ENCODE measurements at places on chromosomes 6 and 20. TPM values are rescaled to one million over a fixed set of nuclear protein-coding genes. Genes with fewer than 3 reads are reported as not detected.
A peak's percentile ranks its signal among the peaks of the same experiment; 100 is the strongest.

DNA sequence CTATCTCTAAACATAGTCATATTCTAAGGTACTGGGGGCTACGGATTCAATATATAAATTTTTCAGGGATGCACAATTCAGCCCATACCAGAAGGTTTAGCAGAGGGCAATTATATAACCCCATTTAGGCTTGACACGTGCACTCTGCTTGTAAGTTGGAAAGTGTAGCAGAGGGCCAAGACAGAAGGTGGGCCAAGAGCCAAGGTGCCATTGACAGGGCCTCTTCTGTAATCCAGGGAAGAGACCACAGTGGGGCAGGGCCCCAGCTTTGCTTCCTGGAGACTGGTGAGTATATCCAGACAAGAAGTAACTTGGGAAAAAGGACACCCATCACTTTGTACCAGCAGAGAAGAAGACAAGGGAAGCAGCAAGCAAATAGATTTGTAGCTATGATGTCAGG is 672.4 kb upstream of the MARCKS start:
- no peaks in the 10 kb centered on the region for H3K36me3 ChIP-seq
- H3K4me3 ChIP-seq = no peak overlapping the region
- H3K4me1 ChIP-seq = no peaks in the 10 kb centered on the region
- DNase-seq = no peak
- H3K27ac ChIP-seq = no peak overlapping the region
- no peaks in the 10 kb centered on the region for H3K27me3 ChIP-seq

GRCh38 chr6:33620856-33621710 is at the start of gene ITPR3:
TSS of gene ITPR3 (plus strand) at chr6:33621322. CDS start at chr6:33621603, 281 bp downstream.
- peak within 1 kb of the TSS; percentile 89 for H3K27ac ChIP-seq
- H3K36me3 ChIP-seq = no peaks in the 10 kb centered on the region
- no peaks in the 10 kb centered on the region for H3K27me3 ChIP-seq
- H3K4me3 ChIP-seq = peak within 1 kb of the TSS; percentile 90
- DNase-seq = peak; percentile 69

DNA sequence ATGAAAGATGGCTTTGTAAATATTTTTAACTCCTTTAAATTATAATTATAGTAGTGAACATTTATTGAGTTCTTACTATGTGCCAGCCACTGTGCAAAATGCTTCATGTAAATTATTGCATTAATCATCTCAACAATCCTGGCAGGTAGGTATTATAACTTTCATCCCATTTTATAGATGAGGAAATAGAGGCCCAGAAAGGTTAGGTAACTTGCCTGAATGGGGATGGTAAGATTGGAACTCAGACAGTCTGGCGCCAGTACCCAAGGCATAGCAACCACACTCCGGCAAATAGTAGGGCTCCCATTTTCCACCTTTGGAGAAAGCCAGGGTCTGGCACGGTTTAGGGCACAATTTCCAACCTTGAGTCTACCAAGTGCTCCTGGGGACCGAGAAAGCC is 129.8 kb downstream of the VEGFA start:
- DNase-seq = no peak
- no peaks in the 10 kb centered on the region for H3K4me1 ChIP-seq
- no peaks in the 10 kb centered on the region for H3K27me3 ChIP-seq
- H3K4me3 ChIP-seq = no peak overlapping the region

- no peak overlapping the region for H3K4me3 ChIP-seq
- peaks cover 7% of the 10 kb centered on the region for H3K27me3 ChIP-seq
- H3K27ac ChIP-seq = no peak overlapping the region
Measured at GRCh38 chr6:44559486-44560270, 172.2 kb downstream of the CDC5L start.

DNA sequence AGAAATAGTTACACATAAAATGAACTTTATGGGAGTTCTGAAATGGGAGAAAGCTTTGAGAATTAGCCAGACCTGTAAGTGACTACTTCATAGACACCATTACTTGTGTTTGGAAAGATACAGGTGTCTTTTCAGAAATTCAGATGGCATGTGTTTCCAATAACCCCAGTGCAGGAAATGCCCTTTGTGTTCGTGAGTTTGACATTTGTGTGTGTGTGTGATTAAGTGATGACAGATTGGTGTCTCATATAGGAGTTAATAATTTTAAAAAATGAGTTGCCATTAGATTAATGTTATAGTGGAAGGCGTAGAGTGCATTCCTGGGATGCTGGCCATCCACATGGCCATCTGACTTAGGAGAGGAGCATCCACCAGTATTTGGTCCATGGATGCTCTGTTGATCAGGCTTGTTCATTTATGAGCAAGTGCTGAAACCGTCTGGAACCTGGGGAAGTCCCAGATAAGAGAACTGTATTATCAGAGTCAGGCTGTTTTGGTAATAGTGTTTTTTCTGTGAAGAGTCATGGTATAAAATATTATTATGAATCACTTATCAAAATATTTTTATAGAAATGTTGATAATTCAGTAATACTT is 3.1 kb downstream of the STK4 start:
- H3K36me3 ChIP-seq = peaks cover 19% of the 10 kb centered on the region
- no peak for DNase-seq
- H3K27me3 ChIP-seq = no peaks in the 10 kb centered on the region
- peaks cover 37% of the 10 kb centered on the region for H3K4me1 ChIP-seq

FILIP1 gene
- not detected for total RNA-seq

DNA sequence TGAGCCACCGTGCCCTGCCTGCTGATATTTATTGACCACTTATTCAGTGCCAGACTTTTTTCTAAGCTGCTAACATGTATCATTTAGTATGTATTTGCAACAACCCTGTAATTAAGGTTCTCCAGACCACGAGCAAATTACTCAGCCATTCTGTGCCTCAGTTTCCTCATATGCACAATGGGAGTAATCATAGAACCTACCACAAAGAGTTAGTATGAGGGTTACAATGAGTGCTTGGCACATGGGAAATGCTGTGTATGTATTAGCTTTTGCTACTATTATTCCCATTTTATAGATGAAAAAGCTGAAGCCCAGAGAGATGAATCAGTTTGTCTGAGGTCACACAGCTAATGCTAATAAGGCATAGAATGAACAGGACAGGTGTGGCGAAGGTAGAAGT is 20.0 kb upstream of the SLC9A8 start:
- no peaks in the 10 kb centered on the region for H3K27me3 ChIP-seq
- no peak overlapping the region for H3K27ac ChIP-seq
- no peak overlapping the region for H3K4me3 ChIP-seq
- no peak for DNase-seq
- no peaks in the 10 kb centered on the region for H3K4me1 ChIP-seq

LY6G6C gene
- not detected for total RNA-seq

DNA sequence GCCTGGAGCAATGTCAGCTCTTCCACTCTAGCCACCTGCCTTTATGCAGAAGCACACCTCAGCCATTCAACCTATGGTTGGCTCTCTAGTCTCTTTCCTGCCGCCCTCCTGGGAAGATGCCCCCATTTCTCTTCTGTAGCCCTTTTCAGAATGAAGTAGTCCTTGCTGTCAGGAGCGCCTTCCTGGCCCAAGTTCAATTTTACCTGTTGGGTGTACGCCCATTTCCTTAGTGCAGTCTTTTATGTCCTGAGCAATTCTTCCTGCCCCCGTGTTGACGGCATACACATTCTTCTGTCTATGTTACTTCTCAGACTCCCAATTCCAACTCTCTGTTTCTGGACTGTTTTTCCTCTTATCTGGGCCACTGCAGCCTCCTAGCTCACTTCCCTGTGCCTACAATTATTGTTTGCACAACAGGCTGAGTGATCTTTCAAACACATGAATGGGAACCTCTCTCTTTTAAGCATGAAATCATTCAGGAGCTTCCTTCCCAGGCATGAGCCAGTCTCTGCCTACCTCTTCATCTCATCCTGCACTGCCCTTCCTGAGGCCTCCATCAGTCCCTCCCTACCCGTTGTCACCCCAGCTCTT is 389.2 kb downstream of the CD83 start:
- no peak overlapping the region for H3K4me3 ChIP-seq
- H3K27me3 ChIP-seq = no peaks in the 10 kb centered on the region
- H3K4me1 ChIP-seq = peaks cover 9% of the 10 kb centered on the region

HS3ST5 gene
- not detected for total RNA-seq

DNA sequence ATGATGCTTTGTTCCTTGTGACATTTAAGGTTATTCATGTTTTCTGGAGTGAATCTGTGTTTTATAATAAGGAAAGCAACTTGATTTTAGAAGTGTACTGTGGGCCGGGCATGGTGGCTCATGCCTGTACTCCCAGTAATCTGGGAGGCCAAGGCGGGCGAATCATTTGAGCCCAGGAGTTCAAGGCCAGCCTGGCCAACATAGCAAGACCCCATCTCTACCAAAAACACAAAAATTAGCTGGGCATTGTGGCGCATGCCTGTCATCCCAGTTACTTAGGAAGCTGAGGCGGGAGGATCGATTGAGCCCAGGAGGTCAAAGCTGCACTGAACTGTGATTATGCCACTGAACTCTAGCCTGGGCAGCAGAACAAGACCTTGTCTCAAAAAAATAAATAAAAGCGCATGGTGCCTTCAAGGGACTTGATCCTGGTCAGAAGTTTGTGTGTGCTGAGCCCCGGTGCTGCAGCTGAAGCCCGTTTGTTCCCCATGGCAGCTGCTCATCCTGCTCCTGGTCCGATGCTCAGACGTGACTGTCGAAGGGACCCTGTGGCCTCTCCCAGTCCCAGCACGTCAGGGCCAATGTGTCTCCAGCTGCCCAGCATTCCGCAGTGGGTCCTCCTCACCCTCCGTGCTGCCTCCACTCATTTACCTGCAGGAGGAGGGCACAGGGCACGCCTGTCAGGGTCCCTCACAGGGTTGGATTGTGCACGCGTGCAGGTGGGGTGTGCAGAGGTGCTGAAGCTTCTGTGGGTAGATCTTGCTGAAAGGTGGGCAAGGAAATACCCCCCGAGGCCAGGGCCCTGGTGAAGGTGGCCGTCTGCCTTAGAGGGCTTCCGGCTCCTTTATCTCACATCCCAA is 18.3 kb downstream of the ENTPD6 start:
- no peaks in the 10 kb centered on the region for H3K27me3 ChIP-seq
- H3K36me3 ChIP-seq = no peaks in the 10 kb centered on the region
- DNase-seq = no peak
- no peak overlapping the region for H3K27ac ChIP-seq
- H3K4me1 ChIP-seq = no peaks in the 10 kb centered on the region

DNA sequence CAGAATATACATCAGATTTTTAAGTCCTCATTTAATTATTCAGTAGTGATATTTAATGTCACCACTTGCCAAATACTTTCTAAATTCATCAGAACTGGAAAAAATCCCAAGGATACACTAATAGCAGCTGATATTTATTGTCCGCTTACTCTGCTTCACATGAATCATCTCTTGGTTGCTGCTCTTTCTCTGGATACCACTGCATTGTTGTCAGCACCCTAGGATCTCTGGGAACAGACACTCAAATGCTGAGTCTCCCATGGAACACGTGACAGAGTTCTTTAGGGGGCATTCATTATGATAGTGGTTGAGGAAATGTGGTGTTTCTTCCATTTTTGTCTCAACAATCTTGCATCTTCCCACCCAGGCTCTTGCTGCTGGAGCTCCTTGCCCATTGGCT is 318.0 kb downstream of the RFPL4B start:
- no peak overlapping the region for H3K27ac ChIP-seq
- H3K36me3 ChIP-seq = no peaks in the 10 kb centered on the region
- H3K4me3 ChIP-seq = no peak overlapping the region
- no peaks in the 10 kb centered on the region for H3K4me1 ChIP-seq
- no peak for DNase-seq

DNA sequence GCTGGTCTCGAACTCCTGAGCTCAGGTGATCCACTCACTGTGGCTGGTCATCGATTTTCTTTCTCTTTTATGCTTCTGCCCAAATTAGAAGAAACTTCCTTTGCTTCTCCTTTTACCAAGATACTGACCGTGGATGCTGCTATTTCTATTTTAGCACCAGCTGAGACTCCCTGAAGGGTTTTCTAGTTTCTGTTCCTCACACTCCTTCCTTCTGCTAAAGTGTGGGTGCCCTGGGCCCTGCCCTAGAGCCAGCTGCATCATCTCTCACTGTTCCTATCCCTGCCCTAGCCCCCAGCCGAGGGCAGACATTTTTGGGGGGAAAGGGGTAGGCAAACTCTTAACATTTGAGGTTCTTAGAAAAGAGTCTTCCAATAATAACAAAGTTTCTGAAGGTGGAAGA is 6.3 kb downstream of the SMOC2 start:
- no peaks in the 10 kb centered on the region for H3K4me1 ChIP-seq
- H3K4me3 ChIP-seq = no peak overlapping the region
- H3K27ac ChIP-seq = no peak overlapping the region
- no peaks in the 10 kb centered on the region for H3K36me3 ChIP-seq
- peaks cover 5% of the 10 kb centered on the region for H3K27me3 ChIP-seq

GRCh38 chr6:163490826-163491577 is 76.5 kb downstream of the QKI start:
- H3K27ac ChIP-seq = no peak overlapping the region
- no peak overlapping the region for H3K4me3 ChIP-seq
- H3K4me1 ChIP-seq = peaks cover 16% of the 10 kb centered on the region
- no peaks in the 10 kb centered on the region for H3K36me3 ChIP-seq

LKAAEAR1 gene
- 0.39 TPM for total RNA-seq

Data from CD8-positive, alpha-beta memory T cell (primary cell).